CD4-positive, alpha-beta T cell treated with Interleukin-10 for 1 hour (primary cell): ENCODE measurements at places on chromosomes 13 and 19.

- DNase-seq: no peak
Measured at GRCh38 chr13:73793361-73793760, 340.8 kb downstream of the KLF12 start.

DNA sequence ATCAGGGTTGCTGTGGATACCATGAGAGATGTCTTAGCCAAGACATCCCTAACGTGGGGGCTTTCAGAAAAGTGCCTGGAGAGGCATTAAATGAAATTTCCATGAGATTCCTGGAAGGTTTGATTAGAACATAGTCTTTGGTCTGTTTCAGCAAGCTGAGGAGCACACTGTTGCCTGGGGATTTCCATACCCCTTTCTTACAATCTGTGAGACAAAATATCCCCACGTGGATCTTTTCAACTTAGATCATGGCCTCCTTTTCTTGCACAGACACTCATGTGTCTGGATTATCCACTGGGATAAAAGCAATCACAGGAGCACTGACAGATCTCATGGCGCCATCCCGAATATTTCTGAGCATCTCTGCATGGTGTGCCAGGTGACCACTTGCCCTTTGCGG, 41.7 kb downstream of the GPR12 start:
- no peak for DNase-seq

DNA sequence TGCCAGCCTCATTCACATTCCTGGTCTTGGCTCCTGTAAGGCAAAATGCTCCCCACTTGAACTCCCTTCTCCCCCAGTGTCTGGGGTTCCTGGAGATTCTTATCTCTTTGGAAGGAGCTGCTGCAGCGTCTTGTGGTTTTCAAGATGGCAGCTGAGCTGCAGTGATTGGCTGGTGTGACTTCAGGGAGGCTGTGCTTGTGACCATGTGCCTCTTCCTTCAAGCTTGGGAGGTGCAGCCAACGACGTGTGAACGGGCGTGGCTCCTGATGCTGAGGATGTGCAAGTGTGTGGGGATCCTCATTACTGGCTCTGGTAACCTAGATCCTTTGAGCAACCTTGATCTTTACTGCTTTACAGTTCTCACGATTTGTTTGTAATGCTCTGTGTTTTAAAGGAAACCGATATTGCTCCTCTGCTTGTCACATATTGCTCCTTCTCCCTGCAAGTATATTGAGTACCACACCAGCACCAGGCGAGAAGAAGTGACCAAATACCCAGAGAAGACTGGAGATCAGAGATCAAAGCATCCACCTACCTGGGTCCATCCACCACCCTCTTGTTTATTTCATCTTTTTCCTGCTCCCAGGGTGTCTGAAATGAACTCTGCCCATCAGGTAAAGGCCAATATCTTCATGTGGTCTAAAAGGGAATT, 208.5 kb downstream of the FGF9 start:
- no peak for DNase-seq

- no peak for DNase-seq
Measured at GRCh38 chr13:44068737-44069136, 189.0 kb downstream of the LACC1 start.

GRCh38 chr13:78168981-78169380, 250.3 kb upstream of the EDNRB start:
- no peak for DNase-seq
